ENCODE measurements at places on chromosomes 12 and 14.

DNA sequence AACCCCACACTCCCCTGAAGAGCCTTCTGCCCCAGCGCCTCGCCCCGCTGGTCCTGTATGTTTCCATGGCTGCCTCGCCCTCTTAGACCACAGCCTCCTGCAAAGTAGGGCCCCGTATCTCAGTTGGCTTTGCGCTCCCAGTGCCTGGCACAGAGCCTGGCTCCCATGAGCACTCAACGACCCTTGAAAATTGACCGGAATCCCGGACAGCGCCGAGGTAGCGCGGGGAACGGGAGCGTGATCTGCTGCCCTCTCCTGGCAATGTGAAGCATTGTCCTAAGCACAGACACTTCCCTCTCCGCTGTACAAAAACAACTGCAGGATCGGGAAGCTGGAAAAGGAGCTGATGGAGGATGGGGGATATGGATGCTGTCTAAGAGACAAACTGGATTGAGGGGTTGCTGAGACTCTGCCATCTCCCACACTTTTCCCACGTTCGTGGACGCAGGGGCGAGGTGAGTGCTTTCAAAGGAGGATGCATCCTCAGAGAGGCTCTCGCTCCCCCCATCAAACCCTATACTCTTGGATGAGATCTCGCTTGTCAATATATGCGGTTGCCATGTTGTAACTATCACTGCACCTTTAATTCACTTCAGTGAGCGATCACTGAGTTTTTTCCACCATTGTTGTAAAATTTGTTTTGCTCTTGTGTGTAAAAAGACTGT lies 10.7 kb upstream of the FKBP4 start:
- DNase-seq, result no peak

- no peak for DNase-seq
Observed at GRCh38 chr12:122322501-122322900, 56.2 kb upstream of the VPS33A start.

- no peak for DNase-seq
Observed at GRCh38 chr12:30997685-30998440, 71.3 kb downstream of the TSPAN11 start.

- DNase-seq, result no peak
Observed at GRCh38 chr14:64549016-64549415, 745 bp upstream of the PPP1R36 start.

- DNase-seq, result no peak
Observed at GRCh38 chr12:121976950-121977349, 44.7 kb upstream of the BCL7A start.

DNA sequence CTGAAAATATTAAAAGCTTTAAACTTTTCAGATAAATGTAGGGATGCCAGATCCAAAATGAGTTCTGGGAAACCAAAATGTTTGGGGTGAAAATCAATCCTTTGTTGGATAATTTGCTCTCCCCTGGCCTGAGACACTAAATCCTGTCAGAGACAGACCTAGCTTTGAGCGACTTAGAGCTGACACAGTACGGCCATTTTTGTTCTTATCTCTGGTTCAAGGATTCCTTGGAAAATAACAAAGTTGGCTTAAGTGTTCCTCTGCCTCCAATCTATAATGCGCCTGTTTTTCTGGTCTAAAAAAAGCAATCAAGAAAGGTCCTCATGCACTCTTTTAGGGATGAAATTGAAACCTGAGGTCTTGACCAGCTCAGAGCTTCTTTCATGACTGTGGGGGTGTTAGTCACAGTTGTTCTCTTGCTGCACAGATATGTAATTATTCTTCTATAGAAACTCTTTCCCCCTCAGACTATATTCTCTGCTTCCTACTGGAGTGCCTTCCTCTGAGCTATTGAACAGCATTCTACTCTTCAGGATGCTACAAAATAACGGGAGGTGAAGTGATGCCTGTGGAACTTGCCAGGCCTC lies 52.3 kb upstream of the EGLN3 start:
- DNase-seq, result no peak

- no peak for DNase-seq
Observed at GRCh38 chr12:68406134-68406576, 74.0 kb upstream of the MDM1 start.

DNA sequence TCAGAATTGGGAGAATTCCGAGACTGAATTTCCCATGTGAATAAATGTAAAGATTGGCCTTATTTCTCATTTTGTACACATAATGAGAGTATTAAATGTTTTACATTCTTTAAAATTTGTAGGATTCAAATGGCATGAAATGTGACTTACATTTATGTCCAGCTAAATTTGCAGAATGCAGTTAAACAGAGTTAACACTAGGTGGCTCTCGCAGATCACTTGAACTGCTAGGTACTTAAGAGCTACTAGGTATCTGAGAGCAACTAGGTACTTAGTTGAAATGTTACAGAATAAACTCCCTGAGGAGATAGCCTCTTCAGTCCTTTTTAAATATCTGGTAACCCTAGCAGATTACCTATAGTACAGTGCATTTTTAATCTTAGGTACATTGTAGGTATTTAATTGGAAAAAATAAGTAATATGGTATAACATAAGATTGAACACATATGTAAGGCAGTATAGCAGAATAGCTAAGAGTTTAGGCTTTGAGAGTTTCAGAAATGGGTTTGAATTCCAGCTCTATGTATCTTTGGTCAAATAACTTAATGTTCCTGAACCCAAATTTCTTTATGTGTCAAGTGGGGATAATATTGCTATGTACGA lies 73.8 kb downstream of the KIAA0586 start:
- no peak for DNase-seq

- no peak for DNase-seq
Observed at GRCh38 chr14:68951035-68951797, 27.9 kb downstream of the ACTN1 start.

- no peak for DNase-seq
Observed at GRCh38 chr14:75418850-75419768, 8.7 kb upstream of the JDP2 start.

GRCh38 chr12:3178671-3179313 lies 101.6 kb downstream of the TSPAN9 start:
- no peak for DNase-seq

GRCh38 chr12:82832981-82833380 lies 146.3 kb downstream of the TMTC2 start:
- DNase-seq, result no peak

- DNase-seq, result no peak
Observed at GRCh38 chr14:23454445-23454856, 15.1 kb upstream of the NGDN start.

GRCh38 chr14:60277605-60278190 lies 28.7 kb downstream of the PPM1A start:
- DNase-seq, result no peak

DNA sequence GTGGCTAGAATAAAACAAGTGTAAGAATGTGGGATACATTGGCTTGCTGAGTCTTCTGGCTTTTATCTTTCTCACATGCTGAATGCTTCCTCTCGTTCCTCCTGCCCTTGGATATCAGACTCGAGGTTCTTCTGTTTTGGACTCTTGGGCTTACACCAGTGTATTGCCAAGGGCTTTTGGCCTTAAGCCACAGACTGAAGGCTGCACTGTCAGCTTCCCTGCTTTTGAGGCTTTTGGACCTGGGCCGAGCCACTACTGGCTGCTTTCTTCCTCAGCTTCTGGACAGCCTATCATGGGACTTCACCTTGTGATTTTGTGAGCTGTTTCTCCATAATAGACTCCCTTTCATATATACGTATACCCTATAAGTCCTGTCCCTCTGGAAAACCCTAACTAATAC lies 300.9 kb upstream of the STXBP6 start:
- no peak for DNase-seq
